ENCODE measurements at places on chromosomes 4 and X. TPM values are rescaled to one million over a fixed set of nuclear protein-coding genes. Genes with fewer than 3 reads are reported as not detected.
A peak's percentile ranks its signal among the peaks of the same experiment; 100 is the strongest.

- DNase-seq: no peak
These were observed 23.3 kb upstream of the ANTXR2 start for GRCh38 chr4:80096175-80096850.

- no peak for DNase-seq
These were observed 77.0 kb downstream of the PALLD start for GRCh38 chr4:168573870-168574269.

DNA sequence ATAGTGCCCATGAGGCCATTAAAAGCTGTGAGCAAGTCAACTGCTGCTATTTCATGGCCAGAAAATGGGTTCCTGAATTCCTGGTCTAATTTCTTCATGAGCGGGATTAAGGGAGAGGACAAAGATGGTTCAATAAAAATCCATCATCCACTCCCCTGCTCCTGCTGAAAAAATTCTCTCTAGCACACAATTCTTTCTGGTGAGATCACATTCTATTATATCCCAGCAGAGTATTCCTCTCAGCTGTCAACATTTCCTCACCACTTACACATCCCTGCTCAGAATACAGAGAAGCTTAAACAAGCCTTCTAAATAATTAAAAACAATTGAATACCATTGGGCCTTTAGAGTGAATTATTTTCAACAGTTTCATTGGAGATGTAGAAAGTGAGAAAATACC lies 9.5 kb downstream of the CT47C1 start:
- DNase-seq: no peak

DNA sequence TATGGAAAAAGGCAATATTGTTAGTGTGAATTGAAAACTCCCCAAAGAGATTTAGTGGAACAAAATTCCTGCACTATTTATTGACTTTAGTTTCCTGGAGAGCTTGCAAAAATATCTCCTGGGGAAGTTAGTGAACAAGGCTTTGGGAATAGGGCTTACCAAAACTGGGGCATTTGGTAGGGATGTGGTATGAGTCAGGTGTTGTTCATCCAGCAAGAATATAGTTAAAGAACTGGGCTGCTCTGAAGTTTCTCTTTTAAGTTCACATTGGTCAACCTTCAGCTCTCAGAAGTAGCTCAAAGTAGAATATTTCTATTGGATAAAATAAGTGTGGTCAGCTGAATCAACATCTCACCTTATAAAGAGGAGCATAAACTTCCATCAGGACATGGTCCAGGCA lies 185.0 kb downstream of the CPE start:
- DNase-seq: peak; percentile 31

DNA sequence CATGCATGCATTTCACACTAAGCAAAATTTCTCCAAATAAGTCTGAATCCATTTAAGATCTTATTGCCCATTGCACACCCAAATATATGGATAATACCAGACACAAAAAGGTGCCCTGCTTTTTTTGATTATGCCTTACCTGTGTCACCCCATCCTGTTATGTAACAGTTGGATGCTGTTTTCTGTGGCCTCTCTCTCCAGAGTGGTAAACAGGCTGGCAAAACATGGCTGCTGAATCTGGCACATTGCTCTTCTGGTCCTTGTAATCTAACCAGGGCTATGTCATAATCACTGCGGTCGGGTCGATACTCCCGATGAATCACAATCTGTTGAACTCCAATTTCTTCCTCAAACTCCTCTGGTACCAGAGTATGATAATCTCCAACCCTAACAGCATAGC lies 70.1 kb downstream of the PRSS12 start:
- DNase-seq: no peak

RAPGEF2 gene
- total RNA-seq: 21.2 TPM

IGFBP7 gene
- total RNA-seq: 0.91 TPM

PRRG1 gene
- total RNA-seq: 16.0 TPM

EIF4E gene
- total RNA-seq: 148 TPM
